ENCODE measurements at places on chromosomes 3 and 15. TPM values are rescaled to one million over a fixed set of nuclear protein-coding genes. Genes with fewer than 3 reads are reported as not detected.

CLDN18 gene
- total RNA-seq = not detected

DNA sequence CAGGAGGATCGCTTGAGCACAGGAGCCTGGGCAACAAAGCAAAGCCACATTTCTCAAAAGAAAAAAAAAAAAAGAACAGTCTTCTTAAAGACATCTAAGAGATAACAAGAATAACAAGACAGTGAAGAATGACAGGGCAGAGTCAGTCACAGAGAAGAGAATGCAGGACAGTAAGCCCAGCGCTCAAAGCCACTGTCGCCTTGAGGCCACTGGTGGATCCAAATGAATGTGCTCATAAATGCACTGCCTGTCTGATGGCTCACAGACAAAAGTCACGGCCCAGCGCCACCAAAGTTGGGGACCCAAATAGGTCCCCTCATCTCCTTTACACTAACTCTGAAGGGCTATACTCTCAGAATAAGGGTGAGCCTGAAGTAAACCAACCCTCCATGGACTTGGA is 52.3 kb downstream of the FAM174B start:
- no peak for DNase-seq

DNA sequence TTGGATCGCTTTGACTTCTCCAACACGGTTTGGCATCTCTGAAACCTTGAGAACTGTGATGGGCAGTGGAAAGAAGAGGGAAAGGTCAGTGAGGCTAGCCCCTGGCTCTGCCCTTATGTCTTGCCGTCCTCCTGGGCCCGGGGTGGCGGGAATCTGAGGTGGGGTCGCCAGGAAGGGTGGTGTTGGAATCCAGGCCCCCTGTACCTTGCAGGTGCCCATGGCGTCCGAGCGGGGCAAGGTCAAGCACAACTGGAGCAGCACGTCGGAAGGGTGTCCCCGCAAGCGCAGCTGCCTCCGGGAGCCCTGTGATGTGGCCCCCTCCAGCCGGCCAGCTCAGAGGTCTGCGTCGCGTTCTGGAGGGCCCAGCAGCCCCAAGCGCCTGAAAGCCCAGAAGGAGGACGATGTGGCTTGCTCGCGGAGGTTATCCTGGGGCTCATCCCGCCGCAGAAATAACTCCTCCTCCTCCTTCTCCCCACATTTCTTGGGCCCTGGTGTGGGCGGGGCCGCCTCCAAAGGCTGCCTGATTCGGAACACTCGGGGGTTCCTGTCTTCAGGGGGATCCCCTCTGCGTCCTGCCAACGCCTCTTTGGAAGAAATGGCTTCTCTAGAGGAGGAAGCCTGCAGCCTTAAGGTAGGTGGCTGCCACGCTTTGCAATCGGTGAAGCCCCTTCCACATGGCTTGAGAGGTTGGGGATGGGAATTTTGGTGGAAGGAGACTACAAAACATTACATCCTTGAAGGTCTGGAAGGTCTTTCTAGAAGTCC is 907 bp downstream of the TATDN2 start:
- DNase-seq = peak; percentile 55

- no peak for DNase-seq
Measured at GRCh38 chr3:4794331-4794730, 184.9 kb upstream of the BHLHE40 start.

PLCH1 gene
- total RNA-seq = 7.1 TPM

DNA sequence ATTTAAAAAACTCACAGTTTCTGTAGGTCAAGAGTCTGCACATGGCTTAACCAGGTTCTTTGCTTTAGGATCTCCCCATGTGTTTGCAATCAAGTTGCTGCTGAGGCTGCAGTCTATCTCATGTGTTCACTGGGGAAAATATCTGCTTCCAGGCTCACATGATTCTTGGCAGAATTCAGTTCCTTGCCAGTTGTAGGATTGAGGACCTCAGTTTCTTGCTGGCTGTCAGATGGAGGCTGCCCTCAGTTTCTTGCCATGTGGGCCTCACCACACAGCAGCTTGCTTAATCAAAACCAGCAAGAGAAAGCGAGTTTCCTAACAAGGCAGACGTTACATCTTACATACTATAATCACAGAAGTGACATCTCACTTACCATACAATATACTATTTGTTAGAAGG is 10.0 kb upstream of the TBC1D5 start:
- no peak for DNase-seq

DNA sequence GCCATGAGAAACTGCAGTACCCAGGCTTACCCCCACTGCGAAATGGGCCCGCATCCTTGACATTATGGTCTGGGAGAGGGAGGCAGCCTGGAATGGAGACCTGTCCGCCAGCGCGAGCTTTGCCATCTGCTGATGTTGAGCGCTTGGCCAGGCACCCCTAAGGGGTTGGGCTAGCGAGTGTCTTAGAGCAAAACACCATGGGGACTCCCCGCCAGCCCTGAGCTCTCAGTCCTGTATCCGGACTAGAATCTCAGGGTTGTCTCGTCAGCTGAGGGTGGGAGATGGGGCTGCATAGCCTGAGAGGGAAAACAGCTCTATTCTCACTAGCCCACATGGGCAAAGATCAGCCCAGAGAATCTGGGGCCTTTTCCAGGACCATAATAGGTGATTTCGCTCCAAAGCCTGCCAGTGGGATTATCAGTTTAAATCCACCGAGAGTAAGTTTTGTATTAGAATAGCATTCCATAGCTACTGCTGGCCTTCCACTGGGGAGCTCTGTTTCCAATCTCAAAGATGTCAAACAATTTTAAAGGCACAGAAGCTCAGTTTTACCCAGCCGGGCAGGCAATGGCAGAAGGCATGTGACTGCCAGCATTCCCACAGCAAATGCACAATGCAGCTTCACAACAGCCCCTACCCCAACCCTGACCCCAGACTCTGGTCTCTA is 167.5 kb upstream of the TPM1 start:
- DNase-seq = peak; percentile 54

GRCh38 chr3:178536211-178537079 is at the start of gene KCNMB2:
Gene KCNMB2, plus strand, starts transcription at chr3:178536436.
- DNase-seq = no peak

- DNase-seq = no peak
Measured at GRCh38 chr15:93331545-93332167, 242.6 kb upstream of the RGMA start.

- DNase-seq = no peak
Measured at GRCh38 chr3:33004961-33005360, 53.5 kb downstream of the CCR4 start.
